ENCODE measurements at places on chromosomes 12 and 14.

GRCh38 chr14:22518073-22518472, 71.0 kb downstream of the DAD1 start:
- DNase-seq: no peak

DNA sequence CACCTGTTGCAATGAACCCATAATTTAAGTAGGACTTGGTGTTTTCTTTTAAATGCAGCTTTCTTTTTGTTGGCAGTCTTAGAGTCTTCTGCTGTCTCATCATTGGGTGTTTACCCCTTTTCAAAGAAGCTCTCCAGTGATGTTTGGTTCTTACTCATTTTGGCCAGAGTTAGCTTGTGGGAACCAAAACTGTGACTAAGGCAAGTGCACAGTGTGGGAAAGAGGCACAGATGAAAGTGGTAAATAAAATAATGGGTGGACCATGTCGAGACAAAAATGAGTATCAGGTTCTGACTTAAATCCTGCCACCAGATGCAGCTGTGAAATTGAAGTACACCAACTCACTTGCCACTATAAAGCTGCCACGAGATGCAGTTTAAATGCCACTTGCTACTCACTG, 615.4 kb upstream of the MIS18BP1 start:
- DNase-seq: no peak

- no peak for DNase-seq
Observed at GRCh38 chr12:131436922-131437705, 273.8 kb upstream of the SFSWAP start.

DNA sequence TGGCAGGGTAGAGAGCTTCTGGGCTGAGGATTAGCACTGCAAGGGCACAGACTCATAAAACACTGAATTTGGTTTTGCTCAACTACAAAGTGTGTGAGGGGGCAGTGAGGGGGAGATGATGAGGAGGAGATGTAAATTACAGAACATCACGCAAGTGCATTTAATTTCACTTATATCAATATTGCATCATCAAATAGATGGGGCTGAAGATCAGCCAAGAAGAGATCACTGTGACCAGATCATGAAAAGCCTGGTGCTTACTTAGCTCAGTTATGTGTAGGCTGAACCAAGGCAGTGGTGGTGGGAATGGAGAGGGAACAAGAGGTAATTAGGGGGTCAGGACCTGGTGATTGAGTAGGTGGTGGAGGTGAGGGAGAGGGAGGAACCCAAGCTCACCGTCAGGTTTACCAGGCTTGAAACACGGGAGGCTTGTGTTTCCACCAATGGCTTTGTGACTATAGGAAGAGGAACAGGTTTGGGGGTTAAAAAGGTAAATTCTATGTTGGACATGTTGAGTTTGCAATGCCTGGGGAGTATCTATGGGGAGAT, 11.3 kb downstream of the FOS start:
- DNase-seq: no peak
